Tibial nerve (tissue), 4 donors: ENCODE measurements at places on chromosomes 7 and 10. TPM values are rescaled to one million over a fixed set of nuclear protein-coding genes. Genes with fewer than 3 reads are reported as not detected.

The SFRP4 gene
- 42.6 TPM for total RNA-seq

The DCLRE1C gene
- total RNA-seq = 9.6 TPM

The PLEKHS1 gene
- total RNA-seq = not detected

The C7orf33 gene
- not detected for total RNA-seq
